ENCODE measurements at places on chromosomes 2 and 18.

DNA sequence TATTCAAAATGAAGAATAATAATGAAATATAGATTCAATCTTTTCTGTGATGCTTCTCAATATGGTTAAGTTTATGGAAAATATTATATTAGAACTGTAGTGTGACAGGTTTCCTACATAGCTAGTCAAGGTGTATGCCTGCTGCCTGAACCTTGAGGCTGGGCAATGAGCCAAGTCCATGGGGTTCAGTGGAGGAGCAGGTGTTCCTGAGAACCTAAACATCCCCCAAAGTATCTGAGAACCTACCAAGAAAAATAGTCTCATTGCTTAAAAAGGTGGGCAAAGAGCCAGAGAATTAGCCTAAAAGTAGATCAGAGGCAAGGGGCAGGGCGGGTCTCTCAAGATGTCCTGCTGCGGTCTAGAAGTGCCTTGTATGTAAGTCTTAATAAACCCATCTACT lies 185.9 kb upstream of the SPHKAP start:
- no peak for DNase-seq

- no peak for DNase-seq
Measured at GRCh38 chr18:45447355-45448265, 167.7 kb upstream of the SLC14A2 start.

DNA sequence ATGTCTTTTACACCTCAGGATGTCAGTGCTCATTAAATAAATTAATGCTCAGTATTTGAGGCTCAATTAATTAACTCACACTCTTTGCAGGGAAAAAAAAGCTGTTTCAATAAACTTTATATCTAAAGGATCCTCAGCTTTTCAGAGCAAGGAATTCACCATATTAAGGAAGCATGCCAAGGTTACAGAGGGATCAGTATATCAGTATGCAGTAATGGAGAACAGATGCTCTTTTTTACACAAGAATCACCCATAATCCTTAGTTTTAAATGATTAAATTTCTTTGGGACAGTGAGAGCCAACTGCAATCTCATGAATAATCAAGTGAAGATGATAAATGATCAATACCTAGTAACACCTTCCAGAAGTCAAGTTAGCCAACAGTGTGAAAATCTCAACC lies 14.9 kb upstream of the LCT start:
- DNase-seq, result no peak

GRCh38 chr2:134413430-134413829 lies 159.6 kb downstream of the MGAT5 start:
- DNase-seq, result peak; percentile 21

DNA sequence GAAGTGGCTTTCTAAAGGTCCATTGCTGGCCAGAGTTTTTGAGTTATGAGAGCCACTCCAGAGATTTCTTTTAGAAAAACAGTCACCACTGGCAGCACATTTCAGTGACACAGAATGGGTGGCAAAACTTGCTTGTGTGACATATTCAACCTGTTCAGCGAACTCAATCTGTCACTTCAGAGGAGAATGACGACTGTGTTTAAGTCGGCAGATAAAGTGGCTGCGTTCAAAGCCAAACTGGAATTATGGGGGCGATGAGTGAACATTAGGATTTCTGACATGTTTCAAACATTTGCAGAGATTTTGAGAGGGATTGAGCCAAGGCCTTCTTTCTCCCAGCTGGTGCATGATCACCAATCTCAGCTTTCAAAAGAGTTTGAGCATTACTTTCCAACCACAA lies 139.6 kb upstream of the B3GNT2 start:
- DNase-seq, result no peak

- DNase-seq, result no peak
Measured at GRCh38 chr2:234884591-234884990, 67.2 kb upstream of the SH3BP4 start.

DNA sequence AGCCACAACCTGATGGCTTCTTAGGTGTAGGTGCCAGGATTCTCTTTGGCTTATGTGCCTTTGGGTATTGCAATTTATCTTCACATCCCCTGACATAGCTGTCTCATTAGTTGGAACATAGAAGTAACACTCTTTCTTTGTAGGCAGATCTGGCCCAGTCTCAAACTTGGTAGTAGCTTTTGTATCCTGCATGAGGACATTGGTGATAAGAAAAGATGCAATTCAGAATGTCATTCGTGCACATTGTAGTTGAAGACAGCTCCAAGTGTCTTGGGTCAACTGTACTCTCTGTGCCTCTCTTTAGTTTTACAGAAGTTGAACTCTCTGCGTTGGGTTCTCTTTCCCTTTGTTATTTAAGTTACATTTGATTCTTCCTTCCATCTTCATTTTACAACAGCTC lies 69.6 kb upstream of the BCL11A start:
- DNase-seq, result no peak

- DNase-seq, result no peak
Measured at GRCh38 chr2:40225670-40226210, 226.2 kb downstream of the SLC8A1 start.

DNA sequence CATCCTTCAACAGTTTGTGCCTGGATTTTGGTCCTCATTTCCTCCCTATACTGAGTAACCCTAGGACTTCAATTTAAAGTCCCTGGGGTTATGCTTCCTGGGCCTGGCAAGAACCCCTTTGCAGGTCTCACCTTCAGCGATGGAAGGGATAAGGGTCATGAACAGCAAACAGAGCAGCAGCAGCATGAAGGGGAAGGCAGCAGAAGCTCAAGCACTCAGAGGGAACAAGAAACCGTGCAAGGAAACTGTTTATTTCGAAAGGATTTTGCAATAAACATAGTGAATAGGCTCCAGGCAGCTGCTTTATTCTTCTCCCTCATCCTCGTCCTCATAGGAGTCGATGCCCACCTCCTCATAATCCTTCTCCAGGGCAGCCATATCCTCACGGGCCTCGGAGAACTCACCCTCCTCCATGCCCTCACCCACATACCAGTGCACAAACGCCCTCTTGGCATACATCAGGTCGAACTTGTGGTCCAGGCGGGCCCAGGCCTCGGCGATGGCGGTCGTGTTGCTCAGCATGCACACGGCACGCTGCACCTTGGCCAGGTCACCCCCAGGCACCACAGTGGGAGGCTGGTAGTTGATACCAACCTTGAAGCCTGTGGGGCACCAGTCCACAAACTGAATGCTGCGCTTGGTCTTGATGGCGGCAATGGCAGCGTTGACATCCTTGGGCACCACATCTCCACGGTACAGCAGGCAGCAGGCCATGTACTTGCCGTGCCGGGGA lies 2.8 kb upstream of the TUBA4B start:
- DNase-seq, result no peak

Measured in fibroblast of skin of right biceps (primary cell).